ENCODE measurements at places on chromosomes 2 and 18.

GRCh38 chr2:83615511-83615910 lies 843.6 kb downstream of the SUCLG1 start:
- no peak for DNase-seq

GRCh38 chr2:120842456-120843439 lies 107.1 kb downstream of the GLI2 start:
- DNase-seq = no peak

DNA sequence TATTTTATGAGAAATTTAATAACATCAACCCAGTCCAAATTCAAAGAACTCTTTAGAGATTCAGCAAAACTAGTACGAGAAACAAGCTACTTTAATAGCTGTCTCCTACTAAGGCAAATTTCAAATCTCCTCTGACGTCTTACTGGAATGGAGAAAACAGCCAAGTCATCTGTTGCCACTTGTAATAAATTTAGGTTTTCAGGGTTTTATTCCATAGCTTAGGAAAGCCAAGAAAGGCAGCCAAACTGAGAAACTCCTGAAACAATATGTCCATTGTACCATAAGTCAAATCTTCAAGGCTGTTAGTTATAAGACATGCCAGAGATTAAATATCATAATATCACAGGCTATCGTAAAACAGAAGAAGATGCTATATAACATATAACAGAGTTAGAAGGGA lies 524.6 kb upstream of the SETBP1 start:
- no peak for DNase-seq

DNA sequence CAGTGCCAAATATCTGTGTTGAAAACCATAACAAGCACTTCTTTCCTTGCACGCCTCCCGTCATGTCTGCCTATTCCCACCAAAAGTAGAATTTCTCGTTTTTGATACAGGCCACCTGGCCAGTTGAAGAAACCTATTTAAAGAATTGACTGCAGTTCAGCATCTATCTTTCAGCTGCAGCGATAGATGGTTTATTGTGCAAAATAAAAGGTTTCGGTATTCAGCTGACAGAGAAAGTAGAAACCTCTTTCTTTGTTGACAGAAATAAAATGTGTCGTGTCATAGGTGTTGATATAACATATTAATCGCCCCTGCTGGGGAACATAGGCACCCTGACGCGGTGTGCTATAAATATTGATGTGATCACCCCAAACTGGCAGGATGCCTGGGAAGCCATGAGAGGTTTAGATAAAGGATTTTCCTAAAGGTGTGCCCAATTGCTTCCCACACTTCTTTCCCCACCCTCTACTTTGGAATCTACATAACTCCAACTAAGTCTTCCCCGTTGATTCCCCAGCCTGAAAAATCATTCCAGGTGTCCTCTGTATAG lies 570.4 kb downstream of the CCDC85A start:
- DNase-seq = no peak

- DNase-seq = no peak
Observed at GRCh38 chr2:108139521-108139920, 100.2 kb upstream of the SULT1C3 start.

DNA sequence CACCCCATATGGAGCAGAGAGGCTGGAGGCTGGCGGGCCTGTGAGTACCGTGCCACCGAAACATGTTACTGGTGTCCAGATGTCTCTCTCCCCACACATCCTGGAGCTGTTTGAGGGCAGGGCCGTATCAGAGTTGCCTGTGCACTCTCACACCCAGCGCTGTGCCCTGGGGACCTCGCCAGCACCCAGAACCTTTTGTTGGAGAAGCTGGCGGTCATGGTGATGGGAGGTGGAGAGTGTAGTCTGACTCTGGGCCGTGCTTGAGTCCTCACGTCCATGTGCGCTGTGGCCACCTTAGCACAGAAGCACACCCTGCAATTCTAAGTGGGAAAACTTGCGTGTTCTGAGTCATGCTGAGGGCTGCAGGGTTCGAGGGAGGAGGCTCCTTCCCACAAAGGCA lies 259.2 kb downstream of the NDUFA10 start:
- DNase-seq = no peak

DNA sequence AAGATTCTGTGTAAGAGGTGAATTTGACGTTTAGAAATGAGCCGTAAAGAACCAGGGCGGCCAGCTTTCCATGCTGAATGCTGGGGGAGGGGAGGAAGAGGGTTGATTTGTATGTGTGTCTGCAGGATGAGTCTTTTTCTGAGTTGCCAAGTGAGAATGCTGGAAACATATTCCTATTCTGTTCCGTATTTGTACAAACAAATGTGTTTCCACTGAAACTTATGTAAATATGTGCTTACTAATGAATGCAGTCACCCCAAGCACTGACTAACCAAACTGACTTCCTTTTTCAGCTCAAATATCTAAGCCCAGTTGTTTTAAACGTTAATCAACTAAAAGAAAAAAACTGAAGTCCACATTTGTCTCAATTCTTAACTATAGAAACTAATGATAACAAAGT lies 74.9 kb upstream of the APCDD1 start:
- DNase-seq = no peak

DNA sequence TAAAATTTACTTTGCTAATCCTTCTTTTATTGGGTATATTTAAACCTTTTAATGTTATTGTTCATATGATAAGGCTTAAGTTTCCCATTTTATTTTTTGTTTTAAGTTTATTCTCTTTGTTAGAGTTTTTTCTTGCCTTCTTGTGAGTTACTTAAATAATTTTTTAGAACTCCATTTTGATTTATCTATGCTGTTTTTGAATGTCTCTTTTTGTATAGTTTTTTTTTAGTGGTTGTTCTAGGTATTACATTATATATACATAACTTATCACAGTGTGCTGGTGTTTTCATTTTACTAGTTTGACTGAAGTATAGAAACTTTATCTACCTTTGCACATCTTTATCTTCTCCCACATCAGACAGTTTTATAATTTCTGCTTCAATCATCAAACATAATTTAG lies 49.4 kb upstream of the TGFA start:
- DNase-seq = no peak

GRCh38 chr2:21427606-21428005 lies 303.8 kb downstream of the TDRD15 start:
- no peak for DNase-seq

DNA sequence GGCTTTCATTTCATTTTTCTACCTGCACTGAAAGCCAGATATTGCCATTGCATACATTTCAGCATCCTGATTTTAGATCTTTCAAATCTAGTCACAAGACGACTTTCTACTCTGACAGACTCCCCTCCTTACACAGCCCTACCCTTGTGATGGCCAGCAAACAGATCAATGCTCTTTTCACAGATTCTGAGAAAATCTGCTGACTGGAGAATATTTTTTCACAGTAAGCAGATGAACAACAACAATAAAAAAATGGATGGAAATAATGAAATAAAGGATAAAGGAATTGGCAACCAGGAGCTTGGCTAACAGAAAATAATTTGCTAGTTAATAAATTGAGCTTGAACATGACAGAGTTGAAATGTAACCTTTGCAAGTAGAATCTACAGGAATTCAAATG lies 527.2 kb downstream of the IRS1 start:
- no peak for DNase-seq

DNA sequence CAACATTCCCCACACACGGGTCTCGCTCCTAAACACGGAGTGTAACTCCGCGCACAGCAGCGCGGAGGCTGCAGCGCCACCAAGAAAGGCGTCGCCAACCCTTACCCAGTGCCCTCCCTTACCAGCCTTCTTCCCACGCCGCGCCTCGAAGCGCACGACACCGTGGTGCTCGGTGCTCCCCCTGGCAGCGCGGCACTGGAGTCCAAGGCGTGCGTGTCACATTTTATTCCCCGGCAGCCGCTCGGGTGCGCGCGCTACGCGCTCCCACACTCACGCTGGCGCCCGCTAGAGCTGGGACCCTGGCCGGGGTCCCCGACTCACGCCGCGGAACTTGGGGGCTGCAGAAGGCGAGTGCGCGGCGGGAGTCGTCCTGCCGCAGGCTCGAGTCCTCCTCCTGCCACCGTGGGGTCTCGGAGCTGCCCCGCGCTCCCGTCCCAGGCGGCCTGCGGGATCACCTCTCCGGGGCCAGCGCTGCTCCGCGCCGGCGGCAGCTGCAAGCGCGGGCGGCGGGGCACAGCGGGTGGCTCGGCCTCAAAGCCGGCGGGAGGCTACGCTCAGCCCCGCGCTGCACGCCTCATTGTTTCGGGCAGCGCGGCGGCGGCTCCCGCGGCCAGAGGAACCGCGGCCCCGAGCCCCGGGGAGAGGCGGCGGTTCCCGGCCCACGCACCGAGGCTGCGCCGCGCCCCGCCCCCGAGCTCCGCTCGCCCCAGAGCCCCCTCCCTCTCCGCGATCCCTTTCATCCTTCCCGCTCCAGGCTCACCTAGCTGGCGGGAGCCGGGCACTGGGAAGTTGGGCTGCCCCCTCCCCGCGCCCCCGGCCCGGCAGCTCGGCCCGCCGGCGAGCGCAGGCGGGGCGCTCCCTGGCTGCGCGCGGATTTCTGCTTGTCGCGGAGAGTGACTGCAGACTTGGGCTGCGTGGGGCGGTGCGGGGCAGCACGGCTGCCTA lies at the start of gene ST6GAL2:
Gene ST6GAL2, minus strand, starts transcription at position 197 of the 945 bp plus-strand sequence. CDS start 42,190 bp downstream, outside the sequence.
- no peak for DNase-seq

Measured in T-helper 2 cell (primary cell).